ENCODE measurements at places on chromosomes 1 and 21. TPM values are rescaled to one million over a fixed set of nuclear protein-coding genes. Genes with fewer than 3 reads are reported as not detected.

The GPR25 gene
- total RNA-seq = not detected

The FMN2 gene
- 0.87 TPM for total RNA-seq

The LCE3E gene
- not detected for total RNA-seq

The MRPL20 gene
- 106 TPM for total RNA-seq

GRCh38 chr1:151611288-151611790, 511 bp upstream of the SNX27 start:
- DNase-seq = peak; percentile 30

DNA sequence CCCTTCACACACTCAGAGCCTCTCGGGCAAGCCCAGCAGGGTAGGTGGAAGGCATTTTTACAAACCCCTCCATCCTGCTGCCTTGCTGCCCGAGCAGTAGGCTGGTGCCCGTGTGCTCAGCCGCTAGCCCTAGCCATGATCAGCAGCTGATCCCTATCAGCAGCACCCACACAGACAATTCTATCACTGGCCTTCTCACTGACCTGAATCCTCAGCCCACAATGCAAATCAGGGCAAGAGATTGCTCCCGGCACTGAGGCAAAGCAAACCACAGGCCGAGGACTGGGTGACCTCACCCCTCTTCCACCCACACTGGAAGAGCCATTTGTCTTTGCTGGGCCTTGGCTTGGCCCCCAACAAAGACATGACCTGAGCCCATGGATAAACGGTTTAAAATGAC, 895 bp upstream of the PDZK1 start:
- no peak for DNase-seq

DNA sequence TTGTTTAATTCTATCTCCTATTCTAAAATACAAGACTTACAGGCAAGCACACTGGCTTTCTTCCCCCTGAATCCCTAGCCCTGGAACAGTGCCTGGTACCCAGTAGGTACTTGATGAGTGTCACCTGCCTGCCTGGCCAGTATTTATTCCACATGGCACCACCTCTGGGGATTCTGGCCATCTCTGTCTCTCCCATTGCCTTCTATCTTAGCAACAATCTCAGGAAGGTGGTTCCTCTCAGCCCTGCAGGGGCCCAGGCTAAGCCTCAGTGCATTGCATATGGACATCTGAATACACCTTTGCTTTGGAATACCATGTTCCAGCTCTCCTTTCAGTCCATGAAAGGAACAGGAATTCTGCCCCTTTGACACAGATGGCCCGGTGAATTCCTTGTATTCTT, 81.0 kb downstream of the HIVEP3 start:
- no peak for DNase-seq

DNA sequence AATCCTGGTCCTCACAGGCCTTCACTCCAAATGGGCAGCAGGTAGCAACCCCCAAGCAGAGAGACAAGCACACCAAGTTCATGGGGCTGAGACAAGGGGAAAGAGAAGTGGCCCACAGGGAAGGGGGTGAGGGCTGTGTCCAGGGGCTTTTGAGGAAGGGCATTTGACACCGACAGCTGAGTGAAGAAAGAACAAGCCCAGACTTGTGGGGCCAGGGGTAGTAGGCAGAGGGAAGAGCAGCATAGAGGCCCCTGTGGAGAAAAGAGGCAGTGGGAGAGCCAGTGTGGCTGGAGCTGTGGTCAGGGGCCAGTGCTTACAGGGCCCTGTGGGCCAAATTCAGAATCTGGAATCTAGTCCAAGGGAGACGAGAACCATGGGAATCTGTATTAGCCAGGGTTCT, 85.4 kb downstream of the IGSF21 start:
- DNase-seq = no peak

- no peak for DNase-seq
Measured at GRCh38 chr1:151891512-151891911, 17.8 kb downstream of the THEM4 start.

GRCh38 chr21:18340387-18340942, 63.1 kb downstream of the TMPRSS15 start:
- DNase-seq = no peak

DNA sequence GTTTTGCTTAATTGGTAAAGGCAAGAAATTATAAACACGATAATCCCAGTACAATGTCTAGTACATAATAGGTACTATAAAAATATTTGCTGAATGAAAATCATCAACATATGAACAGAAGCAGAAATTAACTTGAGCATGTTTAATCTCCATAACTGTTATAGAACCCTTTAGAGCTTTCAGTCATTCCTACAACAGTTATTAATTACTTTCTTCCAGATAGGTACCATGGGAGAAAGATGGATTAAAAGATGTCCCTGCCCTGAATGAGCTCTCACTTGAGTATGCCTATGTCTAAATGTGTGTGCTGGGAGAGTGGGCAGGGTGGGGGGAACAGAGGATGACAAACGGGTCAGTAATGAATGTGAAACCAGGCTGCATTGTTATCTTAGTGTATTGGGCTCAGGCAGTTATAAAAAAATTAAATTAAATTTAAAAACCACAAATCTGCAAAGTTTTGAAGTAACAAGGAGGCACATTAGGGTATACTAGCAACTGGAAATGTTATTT, 2.4 kb downstream of the EPS15 start:
- DNase-seq = no peak

DNA sequence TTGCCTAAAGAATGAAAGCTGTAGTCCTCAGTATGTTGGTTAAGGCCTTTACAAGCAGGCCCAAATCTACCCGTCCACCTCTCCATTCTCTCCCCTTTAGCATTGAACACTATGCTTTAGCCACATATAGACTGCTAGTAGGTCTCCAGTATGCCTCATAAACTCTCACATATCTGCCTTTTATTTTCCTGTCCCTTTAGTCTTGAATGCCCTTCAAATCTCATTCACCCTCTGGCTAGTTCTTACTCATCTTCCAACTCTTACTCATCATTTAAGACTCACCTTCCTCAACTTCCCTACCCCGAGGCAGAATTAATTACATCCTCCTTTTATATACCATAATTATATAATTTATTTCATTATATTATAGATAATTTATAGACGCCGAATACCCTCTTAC, 78.7 kb upstream of the TSPAN2 start:
- DNase-seq = no peak

DNA sequence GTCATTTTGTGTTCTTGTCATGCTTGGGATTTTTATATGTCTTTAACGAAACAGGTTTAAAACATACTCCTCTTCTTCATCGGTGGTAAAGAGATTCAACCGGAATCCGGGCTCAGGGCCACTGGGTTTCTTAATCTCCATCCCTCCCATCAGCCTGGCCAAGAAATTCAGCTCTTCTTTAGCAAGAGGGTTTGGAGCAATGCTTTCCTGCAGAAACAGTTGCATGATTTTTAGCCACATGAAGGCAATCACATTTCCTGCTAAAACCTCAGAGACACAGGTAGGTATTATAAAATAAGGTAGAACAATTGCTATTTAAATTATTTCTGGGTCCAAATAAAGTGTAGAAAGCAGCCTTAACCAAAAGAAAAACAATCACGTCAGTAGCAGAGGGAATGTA, 22.7 kb upstream of the LSM10 start:
- no peak for DNase-seq

- no peak for DNase-seq
Measured at GRCh38 chr1:81666586-81666985, 134.1 kb upstream of the ADGRL2 start.

GRCh38 chr21:27110956-27111355, 144.1 kb upstream of the ADAMTS5 start:
- DNase-seq = no peak

DNA sequence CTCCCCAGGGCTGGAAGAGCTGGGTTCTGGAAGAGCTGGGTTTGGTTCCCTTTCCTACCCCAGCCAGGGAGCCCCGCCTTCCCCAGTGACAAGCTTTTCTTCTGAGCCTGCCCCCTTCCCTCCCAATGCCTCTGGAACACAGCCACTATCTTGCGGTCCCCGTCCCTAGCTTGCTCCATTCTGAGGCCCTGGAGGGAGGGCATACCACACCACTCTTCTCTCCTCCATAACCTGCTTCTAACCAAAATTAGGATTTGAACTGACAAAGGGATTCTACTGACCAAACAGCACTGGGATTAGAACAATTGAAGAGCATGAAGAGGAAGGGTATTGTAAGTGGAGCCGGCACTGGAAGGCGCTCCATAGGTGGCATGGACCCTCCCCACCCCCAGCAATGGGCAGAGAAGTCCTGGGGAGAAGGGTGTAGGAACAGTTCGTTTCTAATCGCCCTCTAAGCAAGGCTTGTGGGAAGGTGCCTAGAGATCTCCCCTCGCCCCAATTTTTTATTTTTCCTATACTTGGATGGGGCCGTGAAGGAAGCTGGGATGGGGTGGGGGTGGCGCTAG, 690 bp downstream of the C1orf216 start:
- peak; percentile 72 for DNase-seq

DNA sequence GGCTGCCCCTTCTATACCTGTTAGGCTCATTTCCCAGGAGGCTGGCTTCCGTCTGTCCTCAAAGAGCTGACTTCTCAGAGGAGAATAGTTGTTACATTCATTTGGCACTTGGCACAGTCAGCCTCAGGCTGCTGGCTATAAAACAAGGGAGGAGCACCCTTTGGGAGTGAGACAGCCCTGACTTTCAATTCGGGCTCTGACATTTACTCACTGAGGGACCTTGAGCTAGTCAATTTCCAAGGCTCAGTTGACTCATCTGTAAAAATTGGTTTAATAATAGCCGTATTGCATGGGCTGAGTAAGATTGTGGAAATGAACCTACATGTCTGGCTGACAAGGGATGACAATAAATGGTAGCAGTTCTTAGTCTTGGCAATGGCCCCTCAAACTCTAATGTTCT, 13.7 kb downstream of the ALX3 start:
- no peak for DNase-seq

- DNase-seq = peak; percentile 90
Measured at GRCh38 chr1:16162163-16162822, 6.4 kb upstream of the EPHA2 start.

- peak; percentile 67 for DNase-seq
Measured at GRCh38 chr1:244353551-244354091, 98.1 kb downstream of the ADSS2 start.

DNA sequence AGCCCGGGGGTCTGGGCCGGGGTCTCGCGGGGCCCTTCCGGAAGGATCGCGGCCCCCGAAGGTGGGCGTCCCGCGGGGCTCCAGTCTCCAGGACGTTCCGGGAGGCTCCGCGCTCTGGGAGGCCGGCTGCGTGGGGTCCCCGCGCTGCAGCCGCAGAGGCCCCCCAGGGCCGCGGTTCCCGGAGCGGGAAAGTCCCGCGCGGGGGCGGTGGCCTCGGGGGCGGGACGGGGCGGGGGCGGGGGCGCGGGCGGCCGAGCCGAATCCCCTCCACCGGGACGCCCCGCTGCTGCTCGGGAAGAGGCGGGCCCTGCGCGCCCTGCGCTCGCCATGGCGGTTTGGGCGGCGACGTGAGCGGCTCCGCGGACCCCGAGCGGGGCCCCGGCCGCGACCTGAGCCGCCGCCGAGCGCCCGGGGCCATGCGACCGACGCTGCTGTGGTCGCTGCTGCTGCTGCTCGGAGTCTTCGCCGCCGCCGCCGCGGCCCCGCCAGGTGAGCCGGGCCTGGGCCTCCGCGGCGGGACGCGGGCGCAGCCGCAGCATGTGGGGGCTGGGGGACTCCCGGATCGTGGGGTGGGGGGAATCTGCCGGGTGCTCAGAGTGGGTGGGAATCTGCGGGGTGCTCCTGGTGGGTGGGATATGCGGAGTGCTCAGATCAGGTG, at the start of gene IFNGR2:
TSS of gene IFNGR2 (plus strand) at position 286 of the 658 bp plus-strand sequence. CDS start at position 417, 131 bp downstream.
- peak; percentile 82 for DNase-seq

DNA sequence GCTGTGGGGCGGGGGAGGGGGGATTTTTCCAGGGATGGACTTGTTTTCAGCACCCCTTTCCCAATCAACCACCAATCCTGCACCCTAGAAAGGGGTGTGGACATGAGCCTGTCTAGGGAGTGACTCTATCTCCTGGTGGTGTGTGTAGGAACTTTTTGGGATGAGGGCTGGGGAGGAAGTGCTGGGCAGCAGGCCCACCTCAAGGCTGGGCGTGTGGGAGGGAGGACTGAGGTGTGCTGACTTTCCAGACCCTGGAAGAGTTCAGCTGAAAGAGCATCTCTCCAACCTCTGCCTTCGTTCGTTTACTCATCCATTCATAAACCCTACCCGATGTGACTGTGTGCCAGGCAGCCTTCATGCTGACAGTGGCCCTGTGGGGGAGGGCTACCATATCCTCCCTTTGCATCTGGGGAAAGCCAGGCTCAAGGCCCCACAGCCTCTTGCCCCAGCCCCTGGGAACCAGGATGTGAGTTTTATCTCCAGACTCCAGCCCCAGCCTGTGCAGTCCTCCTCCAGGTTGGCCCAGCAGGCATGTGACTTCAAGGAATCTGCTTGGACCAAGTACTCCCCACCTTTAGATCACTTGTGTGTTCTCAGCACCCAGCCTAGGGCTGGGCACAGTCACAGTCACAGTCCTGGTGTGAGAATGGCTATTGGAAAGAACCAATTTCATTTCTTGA, 6.7 kb downstream of the KNCN start:
- DNase-seq = no peak

DNA sequence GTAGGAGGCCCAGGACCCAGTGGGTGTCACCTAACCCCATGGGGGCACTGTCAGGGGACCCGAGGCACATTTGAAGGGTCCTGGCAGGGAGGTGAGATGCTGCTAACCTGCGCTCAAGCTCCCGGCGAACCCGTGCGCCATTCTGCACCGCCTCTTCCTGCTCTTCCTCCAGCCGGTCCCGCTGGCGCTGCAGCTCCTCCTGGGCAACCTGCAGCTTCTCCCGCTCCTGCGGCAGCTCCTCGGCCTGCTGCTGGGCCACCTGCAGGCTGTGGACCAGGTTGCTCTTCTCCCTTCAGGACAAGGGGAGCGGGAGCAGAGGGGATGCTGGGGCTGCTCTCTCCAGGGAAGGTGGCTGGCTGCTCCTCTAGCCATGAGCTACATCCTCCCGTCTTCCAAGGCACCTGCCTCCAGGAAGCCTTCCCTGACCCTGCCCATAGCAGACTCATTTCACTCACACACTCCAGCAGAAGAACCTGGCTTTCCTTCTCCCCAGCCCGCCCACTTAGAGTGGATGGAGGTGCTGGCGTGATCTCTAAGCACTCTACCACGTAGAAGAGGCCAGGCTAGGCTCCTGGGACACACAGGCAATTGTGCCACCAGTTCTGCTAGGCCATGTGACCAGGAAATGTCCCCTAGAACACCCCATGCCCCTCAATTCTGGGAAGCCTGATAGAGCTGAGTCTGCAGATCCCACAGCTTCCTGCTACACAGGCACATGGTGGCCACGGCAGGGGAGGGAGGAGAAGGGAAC, 15.2 kb upstream of the NBPF1 start:
- DNase-seq = no peak

DNA sequence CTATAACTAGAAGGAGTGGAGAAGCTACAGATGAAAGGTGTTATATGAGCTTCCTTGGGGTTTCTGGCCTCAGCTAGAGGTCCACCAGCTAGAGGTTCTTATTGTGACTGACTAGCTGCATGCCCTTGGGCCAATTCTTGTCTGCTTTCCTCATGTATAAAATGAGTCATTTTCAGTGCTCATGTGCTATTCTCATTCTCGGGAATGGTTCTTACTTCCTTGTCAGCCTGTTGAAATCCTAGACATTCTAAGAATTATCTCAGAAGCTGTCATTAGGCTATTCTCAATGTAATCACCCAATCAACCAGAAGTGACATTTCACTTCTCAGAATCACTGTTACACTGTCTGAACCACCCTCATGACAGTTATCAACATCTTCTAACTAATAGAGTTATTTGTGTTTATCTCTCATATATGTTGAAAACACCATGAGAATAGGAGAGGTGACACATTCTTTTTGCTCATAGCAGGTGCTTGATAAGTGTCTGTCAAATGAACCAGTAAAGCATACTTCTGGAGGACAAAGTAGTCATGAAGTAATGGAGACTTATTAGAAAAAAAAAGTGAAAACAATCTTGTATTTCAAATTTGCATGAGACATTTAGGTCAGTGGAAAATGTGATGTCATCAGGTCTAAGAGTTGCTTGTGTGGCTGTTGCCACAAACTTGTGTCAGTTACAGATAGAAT, 122.8 kb upstream of the IVNS1ABP start:
- peak; percentile 44 for DNase-seq

GRCh38 chr1:38608202-38608864, 251.2 kb downstream of the RRAGC start:
- DNase-seq = peak; percentile 61

All from stomach (tissue), 19 donors.